Cerebellar nuclear complex (tissue), 1 donor: ENCODE measurements at places on chromosomes 4 and X.

- DNase-seq = no peak
These were observed 14.8 kb upstream of the GPRASP2 start for GRCh38 chrX:102697494-102697893.

GRCh38 chr4:152045807-152046571 is 285.2 kb upstream of the GATB start:
- DNase-seq = no peak

- no peak for DNase-seq
These were observed 69.4 kb upstream of the AGA start for GRCh38 chr4:177511611-177512010.

GRCh38 chr4:82123934-82124333 is 249.9 kb downstream of the HNRNPD start:
- no peak for DNase-seq

- no peak for DNase-seq
These were observed 153.6 kb upstream of the EDNRA start for GRCh38 chr4:147327322-147327721.

DNA sequence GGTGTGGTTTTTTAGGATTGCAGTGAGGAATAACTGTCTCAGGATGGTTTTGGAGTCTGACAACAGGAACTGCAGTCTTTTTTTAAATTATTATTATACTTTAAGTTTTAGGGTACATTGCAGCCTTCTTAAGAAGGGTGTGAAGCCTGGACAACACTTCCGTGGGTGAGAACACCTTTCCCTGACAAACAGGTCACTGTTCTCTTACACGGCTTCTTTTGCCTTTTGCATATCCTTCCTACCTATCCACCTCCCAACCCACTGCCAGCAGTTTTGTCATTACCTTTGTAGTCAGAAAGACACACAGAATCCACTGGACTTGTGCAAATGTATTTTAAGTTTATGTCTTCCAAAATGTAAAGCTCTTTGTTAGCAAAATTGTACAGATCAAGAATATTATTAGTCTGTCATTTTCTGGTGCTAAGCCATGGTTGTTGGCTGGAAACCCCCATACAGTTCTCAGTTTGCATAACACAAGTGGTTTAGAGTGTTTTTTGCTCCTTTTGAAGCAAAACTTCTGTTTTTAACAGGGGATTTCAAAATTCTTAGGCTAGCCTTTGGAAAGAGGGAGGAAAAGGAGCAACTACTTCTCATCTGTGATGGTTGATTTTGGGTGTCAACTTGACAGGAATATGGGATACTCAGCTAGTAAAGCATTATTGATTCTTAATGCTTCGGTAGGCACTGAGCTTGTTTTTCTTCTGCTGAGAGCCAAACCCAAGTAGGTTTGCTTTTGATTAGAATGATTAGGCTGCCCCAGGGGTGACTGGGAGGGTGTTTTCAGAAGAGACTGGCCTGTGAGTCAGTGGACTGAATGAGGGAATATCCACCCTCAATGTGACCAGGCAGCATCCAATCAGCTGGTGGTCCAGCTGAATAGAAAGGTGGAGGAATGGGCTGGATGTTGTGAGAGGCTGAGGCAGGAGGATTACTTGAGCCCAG is 29.4 kb upstream of the KLHL2 start:
- DNase-seq = no peak

DNA sequence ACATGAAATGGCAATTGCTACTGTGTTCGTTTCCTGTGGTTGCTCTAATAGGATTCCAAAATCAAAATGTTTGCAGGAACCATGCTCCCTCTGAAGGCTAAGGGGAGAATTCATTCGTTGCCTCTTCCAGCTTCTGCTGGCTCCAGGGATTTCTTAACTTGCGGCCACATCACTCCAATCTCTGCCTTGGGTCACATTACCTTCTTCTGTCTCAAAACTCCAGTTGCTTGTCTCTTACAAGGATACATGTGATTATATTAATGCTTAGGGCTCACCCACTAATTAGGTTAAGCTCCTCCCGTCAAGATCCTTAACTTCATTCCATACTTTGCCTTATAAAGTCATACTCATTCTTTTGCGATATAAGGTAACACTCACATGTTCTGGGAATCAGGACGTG is 208.4 kb downstream of the RBM46 start:
- no peak for DNase-seq
